ENCODE measurements at places on chromosomes 2 and 18.

DNA sequence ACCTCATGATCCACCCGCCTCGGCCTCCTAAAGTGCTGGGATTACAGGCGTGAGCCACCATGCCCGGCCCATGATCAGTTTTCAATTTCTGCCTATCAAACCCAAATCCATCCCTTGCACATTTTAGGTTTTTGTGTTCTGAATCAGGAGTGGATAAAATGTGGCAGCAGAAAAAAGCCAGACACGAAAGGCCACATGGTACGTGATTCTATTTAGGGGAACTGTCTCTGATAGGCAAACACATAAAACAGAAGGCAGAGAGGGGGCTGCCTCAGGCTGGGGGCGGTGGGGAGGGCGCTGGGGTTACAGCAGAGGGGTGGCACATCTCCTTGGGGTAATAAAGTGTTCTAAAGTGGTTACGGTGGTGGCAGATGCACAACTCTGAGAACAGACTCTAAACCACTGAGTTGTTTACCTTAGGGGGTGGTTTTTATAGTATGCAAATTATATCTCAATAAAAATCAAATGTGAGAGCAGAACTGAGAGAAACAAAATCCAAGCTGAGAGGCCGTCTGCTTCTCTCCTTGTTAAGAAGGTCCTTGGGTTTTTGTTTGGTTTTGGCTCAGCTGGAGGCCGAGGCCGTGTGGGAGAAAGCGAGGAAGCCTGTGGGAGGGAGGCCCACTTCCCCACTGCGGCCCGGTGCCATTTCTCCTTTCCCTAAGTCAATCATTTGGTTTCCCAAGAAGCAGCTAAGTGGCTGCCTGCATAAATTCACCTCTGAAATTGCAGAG, 78.0 kb downstream of the SOWAHC start:
- DNase-seq, result no peak

- DNase-seq, result no peak
Measured at GRCh38 chr2:11409572-11409959, 56.4 kb downstream of the E2F6 start.

- no peak for DNase-seq
Measured at GRCh38 chr18:13608791-13609532, 117.4 kb downstream of the FAM210A start.

GRCh38 chr2:119473621-119474370, 42.1 kb downstream of the TMEM37 start:
- no peak for DNase-seq
